Renal pelvis (tissue), 12 donors: ENCODE measurements at places on chromosomes 1 and 21. TPM values are rescaled to one million over a fixed set of nuclear protein-coding genes. Genes with fewer than 3 reads are reported as not detected.

Gene ETNK2
- 24.6 TPM for polyA plus RNA-seq

Gene CHI3L2
- 0.07 TPM for polyA plus RNA-seq

Gene PROK1
- not detected for polyA plus RNA-seq

Gene PGLYRP4
- not detected for polyA plus RNA-seq

Gene ZNF683
- not detected for polyA plus RNA-seq

Gene PTPRC
- polyA plus RNA-seq: 4.9 TPM

Gene CEP104
- polyA plus RNA-seq: 54.3 TPM

Gene XPR1
- polyA plus RNA-seq: 32.7 TPM

Gene C1orf21
- polyA plus RNA-seq: 29.2 TPM

Gene XKR8
- polyA plus RNA-seq: 11.5 TPM

Gene CACNA1E
- 0.53 TPM for polyA plus RNA-seq

Gene BTBD19
- polyA plus RNA-seq: 22.7 TPM

Gene SDF4
- polyA plus RNA-seq: 134 TPM

Gene MRPL20
- polyA plus RNA-seq: 128 TPM

Gene CYP4Z1
- 0.30 TPM for polyA plus RNA-seq

Gene LRRC71
- polyA plus RNA-seq: 0.96 TPM

Gene DIO1
- 7.1 TPM for polyA plus RNA-seq

Gene KCND3
- 1.4 TPM for polyA plus RNA-seq

Gene YBEY
- polyA plus RNA-seq: 22.4 TPM

Gene FYB2
- polyA plus RNA-seq: 0.41 TPM

Gene ABCA4
- 10.0 TPM for polyA plus RNA-seq

Gene CYP4A11
- polyA plus RNA-seq: 58.8 TPM

Gene CNR2
- 0.17 TPM for polyA plus RNA-seq

Gene TRIM46
- 5.8 TPM for polyA plus RNA-seq

Gene ARMH1
- 5.0 TPM for polyA plus RNA-seq

Gene HAO2
- polyA plus RNA-seq: 109 TPM

Gene FCRL3
- polyA plus RNA-seq: not detected

Gene FCN3
- 2.1 TPM for polyA plus RNA-seq

Gene CFHR2
- not detected for polyA plus RNA-seq

Gene LAPTM5
- 12.9 TPM for polyA plus RNA-seq

Gene NBPF10
- 3.7 TPM for polyA plus RNA-seq

Gene ATP1A2
- polyA plus RNA-seq: 5.1 TPM

Gene FOXD2
- polyA plus RNA-seq: 9.2 TPM

Gene INSRR
- polyA plus RNA-seq: 2.0 TPM

Gene GJA8
- 0.53 TPM for polyA plus RNA-seq

Gene MARK1
- 10.3 TPM for polyA plus RNA-seq

Gene SPRR1B
- not detected for polyA plus RNA-seq

Gene FAM72C
- 1.6 TPM for polyA plus RNA-seq

Gene CBS
- 55.5 TPM for polyA plus RNA-seq

Gene PKN2
- polyA plus RNA-seq: 83.4 TPM

Gene TAS1R1
- polyA plus RNA-seq: 0.21 TPM
